Right forelimb (tissue), 1 donor: ENCODE measurements at places on chromosomes 11 and 22.

- no peak for DNase-seq
These were observed 29.9 kb downstream of the RPS6KA4 start for GRCh38 chr11:64388894-64389293.

- DNase-seq, result peak; percentile 55
These were observed 7.6 kb upstream of the FTH1 start for GRCh38 chr11:61974766-61975631.

DNA sequence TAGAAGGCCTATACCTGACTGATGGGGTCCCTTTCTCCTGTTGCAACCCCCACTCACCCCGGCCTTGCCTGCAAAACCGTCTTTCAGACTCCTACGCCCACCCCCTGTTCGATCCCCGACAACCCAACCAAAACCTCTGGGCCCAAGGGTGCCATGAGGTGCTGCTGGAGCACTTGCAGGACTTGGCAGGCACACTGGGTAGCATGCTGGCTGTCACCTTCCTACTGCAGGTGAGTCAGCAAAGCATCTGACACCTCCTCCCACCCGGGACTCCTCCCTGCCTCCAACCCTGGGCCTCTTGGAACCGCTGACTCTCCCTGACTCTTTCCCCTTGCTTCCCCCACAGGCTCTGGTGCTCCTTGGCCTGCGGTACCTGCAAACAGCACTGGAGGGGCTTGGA is 1.2 kb downstream of the ROM1 start:
- DNase-seq, result no peak

DNA sequence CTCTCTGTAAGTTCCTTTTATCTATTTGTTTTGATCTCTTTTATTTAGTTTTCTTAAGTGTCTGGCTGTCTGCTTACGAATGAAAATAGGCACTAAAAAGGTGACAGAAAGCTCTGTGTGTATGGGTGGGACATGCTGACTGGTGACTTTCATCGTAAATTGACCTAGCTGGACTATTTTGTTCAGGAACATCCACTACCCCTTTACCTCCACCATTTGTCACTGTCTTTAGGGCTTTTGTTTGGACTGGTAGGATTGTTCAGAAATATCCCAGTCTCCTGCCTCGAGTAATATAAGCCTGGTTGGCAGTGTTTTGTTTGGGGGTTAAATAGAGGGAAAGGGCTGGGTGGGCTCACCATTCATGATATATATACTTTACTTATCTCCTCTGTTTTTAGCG is 20.9 kb downstream of the EMSY start:
- DNase-seq, result no peak

GRCh38 chr11:70498976-70499801 is 100.9 kb downstream of the CTTN start:
- DNase-seq, result peak; percentile 19

DNA sequence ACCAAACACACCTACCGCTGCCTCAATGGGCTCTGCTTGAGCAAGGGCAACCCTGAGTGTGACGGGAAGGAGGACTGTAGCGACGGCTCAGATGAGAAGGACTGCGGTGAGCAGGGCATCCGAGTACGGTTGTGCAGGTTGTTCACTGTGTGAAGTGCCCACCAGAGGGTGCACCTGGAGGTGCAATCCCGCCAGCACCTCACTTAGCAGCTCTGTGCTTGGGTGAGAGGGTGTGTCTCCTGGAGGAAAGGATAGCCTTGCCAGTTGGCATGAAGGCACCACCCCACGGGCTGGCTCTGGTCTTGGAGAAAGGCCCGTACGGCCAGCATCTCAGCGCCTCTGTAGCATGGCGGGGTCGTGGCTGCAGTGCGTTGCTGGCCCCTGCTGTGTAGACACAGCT is 39.4 kb downstream of the ST14 start:
- no peak for DNase-seq

DNA sequence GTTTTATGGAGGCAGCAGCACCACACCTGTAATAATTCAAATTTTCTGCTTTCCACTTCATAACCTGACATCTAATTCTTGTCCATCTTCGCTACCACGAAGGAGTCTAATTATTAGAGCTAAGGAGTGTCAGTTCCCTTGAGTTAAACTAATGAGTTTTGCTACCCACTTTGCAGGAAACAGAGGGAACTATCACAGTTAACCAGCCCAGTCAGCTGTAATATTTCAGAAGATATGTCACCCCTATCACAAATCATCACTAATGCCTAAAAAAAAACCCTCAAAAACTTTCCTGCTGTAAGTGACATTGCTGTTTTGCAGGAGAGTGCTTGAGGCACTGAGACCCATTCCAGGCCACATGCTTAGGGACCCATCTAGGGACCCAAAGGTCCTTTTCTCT is 8.4 kb downstream of the TECTA start:
- no peak for DNase-seq

DNA sequence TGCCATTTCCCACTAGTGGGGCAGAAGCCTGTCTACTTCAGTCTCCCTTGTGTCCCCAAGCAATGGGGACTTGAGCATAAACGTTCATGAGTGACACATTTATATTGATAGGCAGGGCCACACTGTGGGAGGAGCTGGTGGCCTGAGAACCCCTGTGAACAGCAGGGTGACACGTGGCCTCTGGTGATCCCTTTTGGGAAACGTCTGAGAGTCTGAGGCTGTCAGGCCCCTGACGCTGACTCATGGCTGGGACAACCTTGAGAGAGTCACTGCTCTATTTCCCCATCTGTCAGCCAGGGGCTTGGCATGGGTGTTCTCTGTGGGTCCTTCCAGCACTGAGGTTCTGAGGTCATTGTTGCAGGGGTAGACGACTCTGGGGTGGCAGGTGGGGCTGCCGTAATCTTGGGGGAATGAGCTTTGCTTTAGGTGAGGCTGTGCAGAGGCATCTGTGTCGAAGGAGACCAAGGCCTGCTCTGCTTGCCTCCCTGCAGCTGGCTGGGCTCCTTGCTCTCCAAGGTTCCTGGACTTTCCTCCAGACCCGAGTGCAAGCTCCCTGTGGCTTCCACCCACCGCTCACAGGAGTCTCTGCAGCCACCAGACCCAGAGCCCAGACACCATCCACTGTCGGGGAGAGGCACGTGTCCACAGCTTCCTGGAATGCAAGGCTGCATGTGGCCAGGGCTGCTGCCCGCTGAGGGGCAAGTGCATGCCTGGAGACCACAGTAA is 54.7 kb downstream of the SMIM38 start:
- DNase-seq, result no peak

DNA sequence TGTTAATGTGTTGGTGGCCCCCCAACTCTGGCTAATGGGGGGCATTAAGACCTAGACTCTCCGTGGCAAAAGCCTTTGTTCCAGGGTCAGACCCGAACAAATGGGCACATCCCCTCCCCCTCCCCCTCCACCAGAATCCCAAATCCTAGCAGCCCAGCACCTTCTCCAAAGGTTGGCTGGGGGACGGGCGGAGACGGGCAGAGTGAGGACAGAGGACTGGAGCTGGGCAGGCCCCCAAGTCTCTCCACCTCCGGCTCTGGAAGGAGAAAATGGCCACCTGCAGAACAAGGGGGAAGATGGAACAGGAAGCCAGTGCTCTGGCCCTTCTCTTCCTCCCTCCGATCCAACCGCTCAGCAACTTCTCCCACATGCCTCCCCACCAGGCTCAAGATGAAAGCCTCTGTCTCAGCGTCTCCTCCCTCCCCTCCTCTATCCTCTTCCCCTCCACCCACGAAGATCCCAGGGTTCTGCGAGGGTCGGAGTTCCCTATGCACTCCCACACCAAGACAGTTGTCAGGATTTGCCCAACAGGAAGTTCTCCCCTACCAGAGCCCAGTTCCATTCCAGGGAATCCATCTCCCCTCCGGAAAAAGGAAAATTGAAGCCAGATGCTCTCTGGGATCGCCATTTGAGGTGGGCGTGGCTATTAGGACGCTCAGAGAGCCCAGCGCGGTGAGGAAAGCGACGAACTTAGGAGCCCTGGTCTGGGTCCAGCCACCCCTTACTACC is 20.1 kb downstream of the ADA2 start:
- peak; percentile 82 for DNase-seq

DNA sequence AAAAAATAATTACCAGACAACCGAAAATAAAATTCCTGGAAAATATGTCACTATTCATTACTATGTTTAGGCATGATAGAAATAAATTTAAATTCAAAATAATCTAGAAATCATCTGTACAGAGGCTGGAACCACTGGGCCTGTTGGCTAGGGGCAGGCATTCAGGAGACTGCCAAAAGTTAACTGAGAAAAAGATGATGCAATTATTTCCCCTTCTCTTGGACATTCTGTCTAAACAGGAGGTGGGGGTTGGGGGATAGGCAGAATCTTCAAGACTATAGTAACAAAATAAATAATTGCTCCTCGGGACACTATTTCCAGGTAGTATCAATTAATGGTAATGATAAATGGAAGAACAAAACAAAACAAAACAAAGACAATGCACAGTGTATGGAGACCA is 14.1 kb downstream of the BTBD10 start:
- DNase-seq, result no peak

DNA sequence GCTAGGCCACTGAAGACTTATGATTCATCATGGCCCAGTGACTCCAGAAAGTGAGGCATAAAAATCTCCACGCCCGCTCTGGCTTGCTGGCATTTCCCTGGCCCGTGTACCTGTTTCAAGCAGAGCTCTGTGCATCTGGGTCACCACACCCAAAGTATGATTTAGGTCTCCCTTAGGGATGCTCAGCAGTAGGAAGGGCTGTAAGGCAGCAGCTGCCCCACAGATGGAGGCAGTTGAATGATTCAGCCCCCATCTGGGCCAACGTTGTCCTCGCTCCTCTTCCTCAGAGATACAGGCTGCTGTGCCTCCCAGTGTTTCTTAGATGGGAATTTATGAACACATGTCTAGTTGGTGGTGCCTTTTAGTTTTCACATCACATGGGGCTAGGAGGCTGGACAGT is 21.6 kb downstream of the GPR83 start:
- no peak for DNase-seq

DNA sequence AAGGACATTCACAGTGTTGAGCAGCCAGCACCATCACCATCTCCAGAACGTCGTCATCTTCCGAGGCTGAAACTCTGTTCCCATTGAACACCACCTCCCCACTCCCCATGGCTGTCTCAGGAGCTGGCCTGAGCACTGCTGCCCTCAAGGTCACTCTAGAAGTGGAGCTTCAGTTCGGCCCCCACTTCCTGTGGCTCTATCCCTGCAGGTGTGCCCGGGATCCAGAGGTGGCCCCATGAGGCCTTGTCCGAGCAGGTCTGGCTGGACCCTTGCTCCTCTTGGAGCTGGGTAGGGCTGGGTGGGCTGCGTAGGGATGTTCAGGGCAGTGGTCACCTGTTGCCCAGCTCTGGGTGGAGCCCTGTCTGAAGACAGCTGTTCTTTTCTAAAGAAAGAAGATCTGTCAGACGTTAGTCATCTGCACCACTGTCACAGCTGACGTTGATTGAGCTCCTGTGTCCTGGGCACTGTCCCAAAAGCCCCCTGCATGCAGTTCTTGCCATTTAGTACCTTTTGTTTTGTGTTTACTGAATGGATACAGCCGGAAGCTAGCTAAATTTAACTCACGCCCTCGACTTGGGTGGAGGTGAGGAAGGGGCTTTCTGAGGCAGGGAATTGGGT is 75.5 kb upstream of the CLDN5 start:
- DNase-seq, result no peak

GRCh38 chr11:36121054-36121453 is 168.2 kb downstream of the COMMD9 start:
- no peak for DNase-seq

DNA sequence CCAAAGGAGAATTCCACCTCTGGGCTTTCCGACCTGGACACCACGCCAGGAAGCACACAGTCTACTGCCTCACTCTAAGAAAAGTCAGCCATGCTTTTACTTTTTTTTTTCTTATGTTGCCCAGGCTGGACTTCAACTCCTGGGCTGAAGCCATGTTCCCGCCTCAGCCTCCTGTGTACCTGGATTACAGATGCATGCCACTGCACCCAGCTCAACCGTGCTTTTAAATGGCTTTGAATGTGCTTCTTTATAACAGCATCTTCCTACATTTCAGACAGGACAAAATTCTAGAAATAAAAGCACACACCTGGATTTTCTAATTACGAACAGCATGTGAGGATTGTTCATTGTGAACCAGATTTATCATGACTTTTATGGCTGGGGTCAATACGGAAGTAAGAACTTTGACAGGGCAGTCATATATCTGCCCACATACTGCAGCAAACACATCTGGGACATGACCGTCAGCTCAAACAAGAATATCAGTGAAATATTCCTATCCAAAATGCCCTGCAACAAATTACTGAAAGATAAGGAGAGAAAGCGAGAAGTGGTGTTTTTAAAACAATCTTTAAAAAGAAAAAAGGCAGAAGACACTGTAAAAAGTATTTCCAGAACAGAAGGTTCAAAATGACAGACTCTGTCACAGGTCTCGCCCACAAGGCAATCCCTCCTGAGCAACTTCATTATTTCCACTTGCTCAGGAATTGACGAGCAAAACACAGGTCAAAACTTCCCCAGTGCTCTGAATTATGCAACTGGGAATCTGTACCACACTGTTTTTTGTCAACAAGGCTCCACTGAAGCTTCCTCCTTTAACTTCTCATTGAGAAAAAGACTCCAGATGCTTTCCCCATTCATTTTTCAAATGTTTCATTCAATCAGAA is 42.1 kb downstream of the PACSIN2 start:
- no peak for DNase-seq

GRCh38 chr11:118437208-118438125 is 1.2 kb downstream of the KMT2A start:
- peak; percentile 65 for DNase-seq

GRCh38 chr11:12853652-12854296 is 155.3 kb upstream of the RASSF10 start:
- no peak for DNase-seq

DNA sequence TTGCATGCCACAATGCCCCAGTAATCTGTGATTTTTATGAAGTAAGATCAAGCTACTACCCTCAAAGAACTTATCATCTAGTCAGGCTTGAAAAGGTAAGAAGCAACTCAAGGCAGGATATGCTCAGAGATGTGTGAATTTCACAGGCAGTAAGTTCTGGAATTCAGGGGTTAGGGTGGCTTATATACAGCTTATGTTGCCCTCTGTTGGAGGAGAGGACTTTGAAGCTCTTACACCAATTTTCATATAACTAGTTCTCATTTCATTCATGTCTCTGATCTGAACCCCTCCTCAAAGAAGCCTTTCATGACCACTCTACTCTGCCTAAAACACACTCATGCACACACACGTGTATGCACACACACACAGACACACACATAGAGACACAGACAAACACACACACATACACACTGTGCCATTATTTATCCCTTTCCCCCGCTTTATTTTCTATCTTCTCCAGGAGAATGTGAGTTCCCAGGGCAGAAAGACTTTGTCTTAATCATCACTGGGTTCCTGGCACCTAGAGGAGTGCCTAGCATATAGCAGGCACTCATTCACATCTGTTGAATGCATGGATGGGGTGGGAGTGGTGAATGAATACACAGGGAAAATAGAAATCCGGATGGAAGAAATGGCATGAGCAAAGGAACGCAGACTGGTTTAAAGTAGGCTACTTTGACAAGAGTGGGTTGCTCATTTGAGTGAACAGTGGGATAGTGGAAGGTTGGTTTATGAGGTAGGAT is 220.7 kb upstream of the ZBED5 start:
- DNase-seq, result no peak

GRCh38 chr11:2708151-2708581 is 8.4 kb upstream of the KCNQ1OT1 start:
- peak; percentile 81 for DNase-seq

GRCh38 chr11:114017723-114018122 is 41.8 kb upstream of the ZBTB16 start:
- no peak for DNase-seq

GRCh38 chr11:27650988-27651387 is 49.3 kb downstream of the BDNF start:
- no peak for DNase-seq

GRCh38 chr22:37229012-37229804 is 14.9 kb downstream of the RAC2 start:
- DNase-seq, result no peak
